Activated T-helper 1 cell treated with anti-CD3 and anti-CD28 coated beads, Interleukin-2, amount 50 U/mL, for 16 hours (primary cell): ENCODE measurements at places on chromosomes 16 and 17.
A peak's percentile ranks its signal among the peaks of the same experiment; 100 is the strongest.

DNA sequence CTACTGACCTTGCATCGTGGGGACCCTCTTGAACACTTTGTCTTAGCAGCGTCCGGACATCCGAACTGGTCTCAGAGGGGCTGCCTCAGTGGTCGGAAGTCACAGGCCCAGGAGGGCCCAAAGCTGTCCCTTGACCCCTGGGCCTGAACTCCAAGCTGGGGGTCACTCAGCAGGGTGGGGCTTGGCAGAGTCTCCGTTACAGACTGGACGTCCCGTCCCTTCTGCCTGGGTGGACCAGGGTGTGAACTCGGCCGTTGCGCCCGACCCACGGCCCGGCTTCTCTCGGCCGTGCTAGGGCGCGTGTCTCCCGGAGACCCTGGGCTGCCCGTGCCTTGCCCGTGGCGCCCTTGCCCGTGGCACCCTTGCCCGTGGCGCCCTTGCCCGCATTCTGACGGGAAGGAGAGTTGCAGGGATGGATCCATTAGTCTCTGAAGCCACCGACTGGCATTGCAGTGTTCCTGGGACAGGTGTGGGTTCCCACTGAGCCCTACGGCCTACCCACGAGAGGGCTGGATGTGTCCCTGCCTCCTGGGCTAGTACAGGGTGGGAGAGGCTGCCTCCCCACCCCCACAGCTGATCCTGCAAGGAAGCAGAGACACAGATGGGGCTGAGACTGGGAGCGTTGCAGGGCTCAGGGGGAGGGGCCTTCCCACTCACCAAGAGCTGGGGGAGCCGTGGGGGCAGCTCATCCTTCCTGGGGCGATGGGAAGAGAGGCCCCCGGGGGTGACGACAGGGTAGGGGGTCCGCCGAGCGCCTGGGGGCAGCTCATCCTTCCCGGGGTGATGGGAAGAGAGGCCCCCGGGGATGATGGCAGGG is 4.9 kb downstream of the CACNA1H start:
- DNase-seq = no peak

DNA sequence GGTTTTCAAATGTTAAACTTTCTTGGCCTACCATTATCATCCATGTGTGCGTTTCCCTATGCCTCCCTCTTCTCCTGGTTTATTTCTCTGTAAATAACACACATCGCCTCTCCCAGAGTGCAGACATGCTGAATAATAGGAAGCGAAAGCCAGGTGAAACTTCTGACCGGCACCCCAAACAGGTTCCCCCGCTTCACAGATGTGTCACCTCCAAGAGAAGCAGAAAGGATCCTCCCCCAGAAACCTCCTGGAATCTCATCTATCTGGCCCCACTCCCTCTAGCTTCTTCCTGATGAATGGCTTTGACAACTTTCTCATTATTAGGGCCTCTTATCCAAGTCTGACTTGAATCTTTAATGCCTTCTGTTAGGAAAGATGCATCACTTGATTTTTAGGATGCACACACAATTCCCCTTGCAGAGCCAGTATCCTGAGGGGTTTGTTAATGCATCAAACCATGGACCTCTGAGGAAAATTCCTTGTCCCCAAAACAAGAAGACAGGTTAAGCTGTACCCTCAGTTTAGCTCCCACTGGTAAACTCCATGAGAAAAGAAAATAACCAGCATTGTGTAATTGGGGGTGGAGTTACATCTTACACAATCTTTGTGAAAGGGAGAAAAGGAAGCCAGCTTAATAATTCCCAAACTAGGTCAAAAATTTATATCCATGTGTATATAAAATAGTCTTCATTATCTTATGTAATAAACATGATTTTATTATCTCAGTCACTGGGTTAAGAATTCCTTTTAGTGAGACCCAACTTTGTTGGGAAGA is 20.1 kb upstream of the HYDIN start:
- DNase-seq = no peak

DNA sequence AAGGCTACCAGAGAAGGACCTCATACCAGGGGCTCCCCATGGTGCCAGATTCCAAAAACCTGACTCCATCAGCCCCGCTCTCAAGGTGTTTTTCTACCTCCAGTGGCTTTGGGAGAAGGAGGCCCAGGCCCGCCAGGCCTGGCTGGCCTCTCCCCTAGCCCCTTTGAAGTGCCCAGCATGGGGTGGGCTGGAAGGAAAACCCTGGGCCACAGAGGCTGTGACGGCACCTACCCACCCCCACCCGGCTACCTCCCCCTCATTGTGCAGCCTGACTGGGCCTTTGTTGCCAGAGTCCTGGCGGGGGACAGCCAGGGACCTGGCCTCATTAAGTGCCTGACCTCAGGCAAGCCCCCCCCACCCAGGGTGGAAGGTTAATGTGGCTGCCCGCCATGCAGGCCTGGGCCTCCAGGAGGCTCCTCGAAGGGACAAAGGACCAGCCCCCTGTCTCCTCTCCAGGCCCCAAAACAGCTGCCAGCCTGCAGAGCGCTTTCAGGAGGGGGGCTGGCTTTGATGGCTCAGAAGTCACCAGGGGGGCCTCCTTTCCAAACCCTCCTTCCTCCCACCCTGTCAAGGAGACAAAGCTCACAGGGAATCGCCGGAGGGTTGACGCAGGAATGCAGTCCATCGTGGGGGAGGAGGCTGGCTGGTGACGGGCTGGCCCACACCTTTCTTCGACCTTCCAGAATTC is 159.4 kb downstream of the ZNF423 start:
- DNase-seq = no peak

DNA sequence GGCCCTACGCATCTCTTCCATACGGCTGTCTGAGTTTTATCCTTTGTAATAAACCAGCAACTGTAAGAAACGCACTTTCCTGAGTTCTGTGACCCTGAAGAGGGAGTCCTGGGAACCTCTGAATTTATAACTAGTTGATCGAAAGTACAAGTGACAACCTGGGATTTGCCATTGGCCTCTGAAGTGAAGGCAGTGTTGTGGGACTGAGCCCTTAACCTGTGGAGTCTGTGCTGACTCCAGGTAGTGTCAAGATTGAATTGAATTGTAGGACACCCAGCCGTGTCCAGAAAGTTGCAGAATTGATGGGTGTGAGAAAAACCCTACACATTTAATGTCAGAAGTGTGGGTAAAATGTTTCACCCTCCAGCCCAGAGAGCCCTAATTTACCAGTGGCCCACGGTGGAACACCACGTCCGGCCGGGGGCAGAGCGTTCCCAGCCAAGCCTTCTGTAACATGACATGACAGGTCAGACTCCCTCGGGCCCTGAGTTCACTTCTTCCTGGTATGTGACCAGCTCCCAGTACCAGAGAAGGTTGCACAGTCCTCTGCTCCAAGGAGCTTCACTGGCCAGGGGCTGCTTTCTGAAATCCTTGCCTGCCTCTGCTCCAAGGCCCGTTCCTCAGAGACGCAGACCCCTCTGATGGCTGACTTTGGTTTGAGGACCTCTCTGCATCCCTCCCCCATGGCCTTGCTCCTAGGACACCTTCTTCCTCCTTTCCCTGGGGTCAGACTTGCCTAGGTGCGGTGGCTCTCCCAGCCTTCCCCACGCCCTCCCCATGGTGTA is 1.5 kb downstream of the GAA start:
- DNase-seq = no peak

DNA sequence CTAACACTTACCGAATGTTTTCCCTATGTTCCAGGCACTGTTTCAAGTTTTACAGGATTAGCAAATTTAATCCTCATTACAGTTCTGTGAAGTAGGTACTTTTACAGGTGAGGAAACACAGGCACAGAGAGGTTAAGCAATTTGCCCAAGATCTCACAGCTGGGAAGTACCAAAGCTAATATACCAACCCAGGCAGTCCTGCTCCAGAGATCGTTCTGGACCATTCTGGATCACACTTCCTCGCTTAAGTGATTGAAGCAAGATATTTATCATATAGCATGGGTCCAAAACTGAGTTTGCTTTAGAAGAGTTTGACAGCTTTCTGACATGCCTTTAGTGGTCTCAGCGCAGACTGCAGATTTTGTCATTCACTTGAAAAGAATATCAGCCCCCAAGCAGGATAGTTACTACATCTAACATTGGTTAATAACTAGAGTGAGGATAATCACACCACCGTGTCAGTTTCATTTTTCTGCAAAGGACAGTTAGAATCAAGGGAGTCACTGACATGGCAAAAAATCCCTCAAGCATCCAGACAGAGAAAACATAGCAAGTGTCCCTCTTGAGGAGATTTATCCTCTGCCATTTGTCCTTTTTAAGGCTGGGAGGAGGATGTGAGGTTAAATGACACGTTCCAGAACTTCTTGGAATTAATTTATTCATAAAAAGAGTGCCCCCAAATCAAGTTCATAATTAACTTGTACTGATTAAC is 5.1 kb downstream of the HS3ST3B1 start:
- no peak for DNase-seq

DNA sequence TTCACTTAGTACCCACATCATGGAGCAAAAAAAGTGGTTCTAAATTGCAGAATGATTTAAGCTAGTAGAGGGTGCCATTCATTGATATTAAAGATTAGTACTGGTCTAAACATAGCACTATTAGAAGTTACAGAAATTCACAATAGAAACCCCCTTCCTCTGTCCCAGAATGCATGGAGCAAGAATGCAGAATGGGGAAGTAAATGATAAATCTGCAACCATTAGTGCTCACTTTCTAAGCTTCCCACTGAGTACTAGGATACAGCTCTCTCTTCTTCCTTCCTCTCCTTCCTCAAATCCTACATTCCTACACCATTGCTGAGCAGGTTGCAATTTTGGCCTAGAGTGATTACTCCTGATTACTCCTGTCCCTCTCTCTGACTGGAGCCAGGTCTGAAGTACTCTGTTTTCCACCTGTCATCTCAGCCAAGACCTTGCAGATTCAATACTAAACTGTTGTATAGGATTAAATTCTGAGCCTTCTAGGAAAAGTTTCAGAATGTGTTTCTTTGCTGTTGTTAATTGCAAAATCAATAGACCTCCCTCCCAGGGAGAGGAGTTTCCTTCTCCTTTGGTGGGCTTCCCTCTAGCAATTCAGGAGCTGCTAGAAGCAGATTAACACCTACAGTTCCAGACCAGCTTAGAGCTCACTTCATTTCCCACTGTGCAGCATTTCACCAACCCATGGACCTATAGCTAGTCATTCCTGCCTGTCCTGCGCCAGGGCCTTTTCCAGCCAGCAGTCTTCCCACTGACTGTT is 165.5 kb upstream of the TBX2 start:
- DNase-seq = no peak

DNA sequence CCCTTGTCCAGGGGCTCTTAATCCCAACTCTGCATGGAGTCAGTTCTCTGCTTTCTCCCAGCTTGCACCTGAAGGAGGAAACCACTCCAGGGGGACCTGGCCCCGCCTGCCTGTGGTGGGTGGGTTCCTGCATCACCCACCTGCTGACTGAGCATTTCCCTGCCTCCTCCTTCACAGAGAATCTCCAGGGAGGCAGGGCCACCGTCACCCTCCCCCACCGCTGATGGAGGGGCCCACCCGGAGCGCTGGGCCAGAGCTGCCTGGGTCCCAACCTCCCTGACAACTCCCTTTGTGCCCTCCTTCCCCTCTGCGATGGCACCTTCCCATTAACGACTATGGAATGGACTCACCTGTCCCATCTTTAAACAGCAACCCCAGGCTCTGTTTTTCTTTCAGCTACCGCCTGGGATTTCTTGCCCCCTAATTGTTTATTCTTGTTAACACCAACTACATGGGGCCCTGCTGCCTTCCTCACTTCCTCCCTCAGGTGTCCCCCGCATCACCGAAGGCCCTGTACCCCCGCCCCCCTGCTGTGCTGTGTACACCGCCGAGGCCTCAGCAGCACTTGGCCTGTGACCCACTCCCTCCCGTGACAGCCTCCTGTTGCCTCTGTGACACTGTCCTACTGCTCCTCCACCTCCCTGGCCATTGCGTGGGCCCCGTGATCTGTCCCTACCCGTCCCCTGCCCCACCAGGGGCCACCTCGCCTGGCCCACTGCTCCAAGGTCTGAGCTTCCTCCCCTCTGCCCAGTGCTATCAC is 842 bp upstream of the TEDC2 start:
- no peak for DNase-seq

DNA sequence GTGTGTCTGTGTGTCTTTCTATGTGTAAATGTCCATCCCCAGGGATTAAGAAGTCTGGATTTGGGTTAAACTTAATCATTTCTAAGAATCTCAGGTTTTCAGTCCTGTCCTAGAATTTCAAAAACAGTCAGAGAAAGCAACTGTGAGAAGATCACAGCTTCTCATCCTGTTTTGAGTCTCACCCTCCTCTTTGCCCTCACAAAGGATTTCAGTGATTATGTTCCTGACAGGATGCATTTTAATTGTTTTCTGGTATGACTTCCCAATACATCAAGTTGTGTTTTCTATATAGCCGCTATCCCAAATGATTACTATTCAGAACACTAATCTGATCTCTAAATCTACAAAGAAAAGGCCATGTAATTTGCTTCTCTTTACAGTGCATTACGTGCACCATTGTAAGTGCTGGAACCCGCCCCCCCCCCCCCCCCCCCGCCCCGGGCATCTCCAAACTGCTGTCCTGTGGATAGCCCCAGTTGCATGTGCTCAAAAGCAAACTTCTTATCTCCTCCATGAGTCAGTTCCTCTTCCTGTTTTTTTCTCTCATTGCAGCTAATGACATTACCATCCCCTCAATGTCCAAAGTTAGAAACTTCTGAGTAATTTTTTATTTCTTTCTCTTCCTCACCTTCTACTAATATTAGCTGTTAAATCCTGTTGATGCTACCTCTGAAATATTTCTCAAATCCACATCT is 73.9 kb downstream of the CDH13 start:
- DNase-seq = no peak

- no peak for DNase-seq
Measured at GRCh38 chr17:42118545-42118944, 2.6 kb downstream of the KAT2A start.

GRCh38 chr17:38460082-38460715 is 31.9 kb downstream of the ARHGAP23 start:
- DNase-seq = no peak

- DNase-seq = no peak
Measured at GRCh38 chr17:79000396-79001189, 9.0 kb downstream of the CANT1 start.

- peak; percentile 64 for DNase-seq
Measured at GRCh38 chr16:67311607-67312488, 14.7 kb downstream of the KCTD19 start.

DNA sequence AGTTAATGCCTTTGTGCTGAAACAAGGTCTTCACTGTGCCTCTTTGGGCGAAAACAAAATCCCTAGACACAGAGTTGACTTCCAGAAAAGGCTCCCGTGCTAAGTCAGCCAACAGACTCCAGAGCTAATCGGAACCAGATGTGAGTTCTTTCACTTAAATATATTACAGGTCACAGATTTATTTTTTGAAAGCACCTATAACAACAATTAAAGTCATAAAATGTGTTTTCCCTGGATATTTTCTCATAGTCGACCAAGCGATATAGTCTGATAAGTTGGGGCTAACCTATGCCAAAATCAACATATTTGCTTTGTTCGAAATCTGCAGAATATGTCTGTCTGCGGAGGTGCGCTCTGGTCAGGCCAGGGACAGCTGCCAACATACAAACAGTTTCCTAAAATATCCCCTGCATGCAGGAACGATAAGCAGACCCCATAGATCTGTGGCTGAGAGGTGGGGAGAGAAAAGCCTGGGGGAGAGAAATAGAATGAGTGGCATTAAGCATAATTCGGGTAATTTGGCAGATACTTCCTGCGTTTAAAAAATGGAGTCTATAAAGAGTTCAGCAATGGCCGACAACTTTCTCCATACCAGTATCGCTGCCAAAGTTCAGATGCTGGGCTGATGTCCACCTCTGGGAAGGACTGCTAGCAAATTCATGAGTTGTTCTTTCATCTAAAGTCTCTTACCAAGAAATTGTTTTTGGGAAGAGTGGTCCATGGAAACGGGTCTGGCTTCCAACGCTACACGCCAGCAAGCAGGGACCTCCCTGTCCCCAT is 50.8 kb upstream of the MYH10 start:
- DNase-seq = no peak

GRCh38 chr16:9906218-9906617 is 276.0 kb downstream of the GRIN2A start:
- no peak for DNase-seq
